ENCODE measurements at places on chromosomes 4 and X.
A peak's percentile ranks its signal among the peaks of the same experiment; 100 is the strongest.

GRCh38 chr4:144421839-144422565, 224.0 kb upstream of the HHIP start:
- no peak for DNase-seq

DNA sequence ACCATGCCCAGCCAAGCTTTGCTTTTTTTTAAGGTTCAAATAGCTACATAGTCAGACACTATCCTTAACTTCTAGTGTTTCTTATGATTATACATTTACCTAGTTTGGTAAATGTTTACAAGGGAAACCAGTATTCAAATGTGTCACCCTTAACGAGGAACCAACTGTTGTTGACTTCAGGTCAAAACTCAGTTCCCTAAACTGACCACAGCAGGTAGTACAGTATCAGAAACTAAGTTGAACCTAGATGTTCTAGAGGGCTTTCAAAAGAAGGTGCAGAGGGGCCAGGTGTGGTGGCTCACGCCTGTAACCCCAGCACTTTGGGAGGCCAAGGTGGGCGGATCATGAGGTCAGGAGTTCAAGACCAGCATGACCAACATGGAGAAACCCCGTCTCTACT, 11.3 kb downstream of the GPC4 start:
- DNase-seq, result no peak

- no peak for DNase-seq
Measured at GRCh38 chr4:83340692-83341343, 6.2 kb upstream of the HPSE start.

DNA sequence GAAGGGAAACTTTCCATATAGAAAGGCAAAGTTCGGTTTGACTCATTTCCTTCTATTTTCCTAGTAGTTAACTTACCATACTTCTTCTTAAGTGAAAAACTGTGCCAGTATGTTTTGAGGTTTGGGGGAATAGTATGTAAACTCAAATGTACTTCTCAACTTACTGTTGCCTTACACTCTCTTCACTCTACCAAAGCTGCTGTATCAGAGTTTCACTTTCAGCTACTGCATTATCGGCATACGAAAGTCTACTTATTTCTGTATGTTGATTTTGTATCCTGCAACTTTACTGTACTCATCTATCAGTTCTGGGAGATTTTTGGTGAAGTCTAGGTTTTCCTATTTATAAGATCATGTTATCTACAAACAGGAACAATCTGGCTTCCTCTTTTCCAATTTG, 932.7 kb downstream of the FAT4 start:
- no peak for DNase-seq

DNA sequence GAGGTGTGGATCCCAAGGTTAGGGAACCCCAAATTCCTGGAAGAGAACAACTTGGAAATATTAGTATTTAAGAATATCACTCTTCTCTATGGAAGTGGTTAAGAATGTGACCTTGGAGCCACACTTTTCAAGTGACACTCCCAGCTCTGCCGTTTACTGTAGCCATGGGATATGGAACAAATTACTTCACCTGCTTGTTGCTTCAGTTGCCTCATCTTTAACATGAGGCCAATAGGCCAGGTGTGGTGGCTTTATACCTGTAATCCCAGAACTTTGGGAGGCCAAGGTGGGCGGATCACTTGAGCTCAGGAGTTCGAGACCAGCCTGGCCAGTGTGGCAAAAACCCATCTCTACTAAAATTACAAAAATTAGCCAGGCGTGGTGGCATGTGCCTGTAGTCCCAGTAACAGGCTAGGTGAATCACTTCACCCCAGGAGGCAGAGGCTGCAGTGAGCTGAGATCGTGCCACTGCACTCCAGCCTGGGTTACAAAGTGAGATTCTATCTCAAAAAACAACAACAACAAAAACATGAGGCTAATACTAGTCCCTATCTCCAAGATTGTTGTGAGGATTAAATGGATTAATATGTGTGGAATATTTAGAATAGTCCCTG, 13.0 kb downstream of the IL13RA1 start:
- no peak for DNase-seq

DNA sequence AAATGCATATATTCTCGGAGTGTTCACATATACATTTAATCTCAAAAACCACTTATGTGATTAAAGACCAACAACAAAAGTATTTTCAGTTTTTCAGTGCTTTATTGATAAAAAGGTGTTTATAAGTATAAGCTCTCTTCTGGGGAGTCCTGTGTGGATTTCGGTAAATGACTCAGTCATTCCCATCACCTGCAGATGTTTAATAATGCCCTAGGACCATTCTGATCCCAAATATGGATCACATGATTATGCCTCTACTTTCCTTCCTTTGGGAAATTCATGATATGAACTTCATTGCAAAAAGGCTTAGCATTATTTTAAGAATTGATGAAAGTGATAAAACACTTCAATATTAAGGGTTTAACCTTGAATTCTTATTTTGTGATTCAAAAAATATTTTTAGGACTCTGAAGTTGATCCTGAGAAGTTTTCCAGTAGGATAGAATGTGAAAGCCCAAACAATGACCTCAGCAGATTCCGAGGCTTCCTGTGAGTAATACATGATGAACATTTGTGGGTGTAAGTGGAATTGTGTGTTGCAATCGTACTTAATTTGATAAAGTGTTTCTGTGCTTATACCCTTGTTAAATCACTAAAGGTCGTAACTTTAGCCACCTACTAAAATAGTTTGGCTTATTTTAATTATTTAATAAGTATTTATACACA, 40.2 kb downstream of the ATP10D start:
- DNase-seq, result no peak

GRCh38 chr4:165813606-165814005, 59.4 kb upstream of the TLL1 start:
- no peak for DNase-seq

DNA sequence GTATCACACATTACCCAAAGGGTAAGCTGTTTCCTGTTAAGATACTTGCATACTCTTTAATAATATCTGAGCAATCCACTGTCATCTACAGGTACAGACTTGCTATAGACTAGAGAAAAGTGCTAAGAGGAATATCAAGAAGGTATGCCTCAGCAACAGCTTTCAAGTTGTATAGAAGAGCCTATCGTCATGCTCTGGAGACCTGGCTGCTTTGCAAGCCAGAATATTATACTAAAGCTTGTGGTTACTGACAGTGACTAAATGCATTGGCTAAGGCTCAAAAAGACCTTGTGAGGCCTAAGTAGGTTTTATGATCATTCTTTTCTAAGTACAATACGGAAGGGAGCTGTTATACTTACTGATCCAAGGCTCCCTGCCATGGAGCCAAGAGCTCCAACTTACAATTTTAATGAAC, 11.3 kb downstream of the LAMP2 start:
- no peak for DNase-seq

GRCh38 chr4:47002580-47002979, 9.2 kb upstream of the GABRA4 start:
- DNase-seq, result peak; percentile 15

DNA sequence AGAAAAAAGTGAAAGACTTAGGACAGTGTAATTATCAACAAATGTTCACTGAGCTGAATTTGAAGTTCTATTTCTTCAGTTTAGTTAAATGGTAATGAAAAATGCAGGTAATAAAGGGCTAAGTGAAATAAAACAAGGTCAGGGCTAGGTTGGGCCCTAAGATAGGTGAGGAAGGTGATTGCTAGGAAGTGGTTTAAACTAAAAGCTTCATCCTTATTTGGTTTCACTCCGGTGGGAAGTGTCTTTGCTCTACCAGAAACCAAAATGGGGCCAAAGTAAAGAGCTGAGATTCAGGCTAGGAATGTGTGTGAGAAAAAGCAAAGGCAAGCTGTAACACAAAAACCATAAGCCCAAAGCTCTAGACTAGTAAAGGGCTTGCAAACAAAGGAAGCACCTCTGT, 31.0 kb downstream of the TAB3 start:
- DNase-seq, result no peak

Data from NCI-H524 treated with DMSO at 0.1 percent for 48 hours (cell line).